ENCODE measurements at places on chromosomes 16 and 17.
A peak's percentile ranks its signal among the peaks of the same experiment; 100 is the strongest.

- no peak for DNase-seq
Observed at GRCh38 chr17:48441862-48442261, 11.8 kb upstream of the SKAP1 start.

DNA sequence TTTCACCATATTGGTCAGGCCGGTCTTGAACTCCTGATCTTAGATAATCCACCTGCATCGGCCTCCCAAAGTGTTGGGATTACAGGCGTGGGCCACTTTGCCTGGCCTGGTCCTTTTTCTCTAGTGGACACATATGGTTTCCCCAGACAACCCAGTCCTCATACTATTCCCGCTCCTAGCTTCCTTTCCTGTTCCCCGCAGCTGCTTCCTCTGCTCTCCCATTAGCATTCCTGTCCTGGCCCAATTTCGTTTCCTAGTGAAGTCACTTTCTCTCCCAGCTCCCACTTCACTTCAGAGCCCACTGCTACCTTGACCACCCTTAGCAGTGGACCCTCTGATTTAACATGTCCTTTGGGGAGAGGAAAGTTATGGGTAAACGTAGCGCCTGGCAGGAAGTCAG, 11.3 kb downstream of the KATNIP start:
- DNase-seq: no peak

DNA sequence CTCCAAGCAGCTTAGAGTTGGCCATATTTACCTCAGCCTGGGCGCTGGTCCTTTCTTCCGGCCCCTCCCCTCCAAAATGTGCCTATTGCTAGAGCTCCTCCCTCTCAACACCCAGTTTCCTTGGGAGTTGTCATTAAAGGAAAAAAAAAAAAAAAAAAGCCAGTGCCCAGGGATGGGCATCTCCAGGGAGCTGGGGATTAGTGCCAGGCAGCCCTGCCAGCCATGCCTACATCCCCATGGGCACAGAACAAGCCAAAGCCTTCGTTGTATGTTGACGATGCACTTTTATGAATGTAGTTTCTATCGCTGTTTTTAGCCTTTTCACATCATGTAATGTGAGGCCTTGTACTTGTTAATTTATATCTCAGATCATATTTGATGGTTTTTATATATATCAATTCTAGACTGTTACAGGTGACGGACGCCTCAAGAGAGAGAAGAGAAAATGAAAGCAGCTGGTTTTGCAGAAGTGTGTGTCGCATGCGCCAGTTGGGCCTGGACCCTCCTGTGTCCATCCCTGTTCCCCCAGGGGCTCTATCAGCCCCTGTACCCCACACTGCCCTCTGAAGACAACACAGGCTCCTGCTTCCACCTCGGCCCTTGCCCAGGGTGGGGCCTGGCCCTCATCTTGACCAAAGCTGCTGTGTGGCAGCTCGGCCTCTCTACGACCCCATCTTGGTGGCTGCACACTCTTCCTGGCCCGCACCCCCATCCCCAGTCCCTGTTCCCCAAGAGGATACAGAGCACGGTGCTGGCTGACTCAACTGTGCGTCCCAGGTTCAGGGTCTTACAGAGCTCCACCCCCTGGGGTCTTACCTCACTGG, 4.8 kb downstream of the LIMD2 start:
- DNase-seq: no peak

DNA sequence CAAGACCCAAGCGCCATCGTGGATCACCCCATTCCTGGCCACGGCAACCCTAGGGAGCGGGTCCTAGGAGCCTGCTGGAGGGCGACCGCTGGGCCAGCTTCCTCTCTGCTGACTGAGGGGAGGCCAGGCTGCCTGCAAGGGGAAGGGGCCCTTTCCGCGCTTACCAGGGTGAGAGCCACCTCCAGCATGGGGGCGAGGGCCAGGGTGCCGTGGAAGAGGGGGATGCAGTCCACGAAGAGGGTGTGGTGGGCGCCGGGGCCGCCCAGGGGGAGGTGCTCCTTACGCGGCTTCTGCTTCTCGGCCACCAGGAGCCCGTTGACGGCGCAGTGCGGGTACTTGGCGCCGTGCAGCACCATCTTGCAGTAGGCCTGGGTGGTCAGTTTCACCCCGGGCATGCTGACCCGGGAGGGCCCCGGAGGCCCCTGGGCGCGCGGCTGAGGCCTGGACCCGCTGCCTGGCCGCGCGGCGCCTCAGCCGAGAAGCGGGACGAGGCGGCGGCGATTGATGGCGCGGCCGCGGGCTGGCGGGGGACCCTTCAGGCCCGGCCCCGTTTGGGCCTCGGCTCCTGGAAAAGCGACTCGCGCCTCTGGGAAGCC, 345 bp downstream of the EMC8 start:
- no peak for DNase-seq

- no peak for DNase-seq
Observed at GRCh38 chr17:280901-281300, 71.7 kb downstream of the RPH3AL start.

- DNase-seq: no peak
Observed at GRCh38 chr16:10500582-10500981, 79.8 kb downstream of the EMP2 start.

DNA sequence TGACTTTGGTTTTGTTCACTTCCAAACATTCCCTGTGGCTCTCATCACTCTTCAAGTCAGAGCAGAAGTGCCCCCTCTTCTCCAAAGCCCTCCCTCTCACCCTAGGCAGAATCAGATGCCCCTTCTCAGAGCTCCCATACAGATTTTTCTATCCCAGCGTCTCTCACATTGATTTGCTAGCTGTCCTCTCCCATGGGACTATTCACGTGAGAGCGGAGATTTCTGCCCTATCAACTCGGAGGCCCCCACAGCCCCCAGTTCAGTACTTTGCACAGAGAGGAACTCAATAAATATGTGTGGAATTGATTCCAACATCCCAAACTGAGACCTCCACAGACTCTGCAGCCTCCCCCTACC, 182.6 kb downstream of the C16orf78 start:
- DNase-seq: no peak

- no peak for DNase-seq
Observed at GRCh38 chr16:74431516-74431915, 10.2 kb upstream of the CLEC18B start.

- no peak for DNase-seq
Observed at GRCh38 chr17:62628831-62629555, 1.5 kb downstream of the MRC2 start.

DNA sequence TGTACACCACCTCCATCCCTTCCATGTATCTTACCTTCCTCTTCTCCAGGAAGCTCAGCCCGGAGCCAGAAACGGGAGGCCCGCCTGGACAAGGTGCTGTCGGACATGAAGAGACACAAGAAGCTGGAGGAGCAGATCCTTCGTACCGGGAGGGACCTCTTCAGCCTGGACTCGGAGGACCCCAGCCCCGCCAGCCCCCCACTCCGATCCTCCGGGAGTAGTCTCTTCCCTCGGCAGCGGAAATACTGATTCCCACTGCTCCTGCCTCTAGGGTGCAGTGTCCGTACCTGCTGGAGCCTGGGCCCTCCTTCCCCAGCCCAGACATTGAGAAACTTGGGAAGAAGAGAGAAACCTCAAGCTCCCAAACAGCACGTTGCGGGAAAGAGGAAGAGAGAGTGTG, 756 bp upstream of the MVP start:
- DNase-seq: no peak

GRCh38 chr16:86256995-86257394, 253.3 kb upstream of the FOXF1 start:
- DNase-seq: no peak

- DNase-seq: no peak
Observed at GRCh38 chr16:80380514-80380913, 160.3 kb upstream of the DYNLRB2 start.

DNA sequence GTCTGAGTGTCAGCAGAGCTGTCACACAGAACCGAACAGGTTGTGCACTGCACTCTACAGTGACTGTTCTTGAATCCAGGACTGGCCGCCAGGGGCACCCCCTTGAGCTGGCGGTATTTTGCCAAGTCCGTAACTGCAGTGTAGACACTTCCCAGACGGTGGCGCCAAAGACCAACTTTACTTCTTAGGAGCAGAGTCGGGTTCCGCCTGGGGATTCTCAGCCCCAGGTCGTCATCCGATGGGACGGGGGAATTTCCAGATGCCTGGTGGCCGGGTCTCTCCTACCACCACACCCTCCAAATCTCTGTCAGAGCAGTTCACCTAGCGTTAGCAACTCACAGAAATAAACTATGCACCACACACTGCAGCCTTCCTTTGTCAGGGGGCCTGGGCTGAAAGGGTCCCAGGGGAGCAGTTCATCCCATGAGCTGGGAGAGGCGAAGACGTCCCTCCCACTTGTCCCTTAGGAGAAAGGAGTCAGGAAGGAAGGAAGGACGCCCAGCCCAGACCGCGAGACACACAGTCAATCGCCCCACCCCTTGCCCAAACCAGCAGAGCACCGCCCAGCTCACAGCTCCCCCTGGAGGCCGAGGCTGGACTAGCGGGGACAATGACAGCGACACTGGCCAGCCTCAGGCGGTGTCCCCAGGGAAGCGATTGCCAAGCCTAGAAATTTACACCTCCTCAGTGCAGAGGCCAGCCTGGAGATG, 7.4 kb upstream of the RIPOR1 start:
- peak; percentile 89 for DNase-seq

- no peak for DNase-seq
Observed at GRCh38 chr17:68381076-68381900, 76.0 kb downstream of the WIPI1 start.

- DNase-seq: no peak
Observed at GRCh38 chr17:75271955-75272847, 1.2 kb upstream of the MIF4GD start.

DNA sequence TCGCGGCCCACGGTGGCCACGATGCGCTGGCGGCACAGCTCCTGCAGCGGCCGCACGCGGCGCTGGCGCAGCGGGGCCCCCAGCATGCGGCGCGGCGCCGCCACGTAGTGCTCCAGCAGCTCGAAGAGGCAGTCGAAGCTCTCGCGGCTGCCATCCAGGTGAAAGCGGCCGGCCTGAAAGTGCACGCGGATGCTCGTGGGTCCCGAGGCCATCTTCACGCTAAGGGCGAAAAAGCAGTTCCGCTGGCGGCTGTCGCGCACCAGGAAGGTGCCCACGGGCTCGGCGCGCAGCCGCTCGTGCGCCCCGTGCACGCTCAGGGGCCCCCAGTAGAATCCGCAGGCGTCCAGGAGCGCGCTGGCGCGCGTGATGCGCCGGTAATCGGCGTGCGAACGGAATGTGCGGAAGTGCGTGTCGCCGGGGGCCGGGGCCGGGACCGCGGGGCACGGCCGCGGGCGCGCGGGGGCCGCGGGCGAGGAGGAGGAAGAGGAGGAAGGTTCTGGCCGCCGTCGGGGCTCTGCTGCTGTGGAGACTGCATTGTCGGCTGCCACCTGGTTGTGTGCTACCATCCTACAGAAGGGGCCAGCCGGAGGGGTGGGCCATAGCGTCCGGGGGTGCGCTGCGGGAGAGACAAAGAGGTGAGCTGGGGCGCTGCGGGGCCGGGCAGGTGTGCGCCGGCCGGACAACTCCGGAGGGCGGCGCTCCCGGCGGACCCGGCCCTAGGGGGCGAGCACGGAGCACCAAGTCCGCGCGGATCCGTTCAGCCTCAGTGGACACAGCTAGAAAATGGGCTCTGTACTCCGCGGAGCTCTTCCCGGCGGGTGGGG, 879 bp downstream of the SOCS1 start:
- no peak for DNase-seq

GRCh38 chr17:59669411-59669810, 37.8 kb downstream of the PTRH2 start:
- DNase-seq: no peak

GRCh38 chr17:8075081-8075480, 12.4 kb downstream of the ALOX12B start:
- no peak for DNase-seq

DNA sequence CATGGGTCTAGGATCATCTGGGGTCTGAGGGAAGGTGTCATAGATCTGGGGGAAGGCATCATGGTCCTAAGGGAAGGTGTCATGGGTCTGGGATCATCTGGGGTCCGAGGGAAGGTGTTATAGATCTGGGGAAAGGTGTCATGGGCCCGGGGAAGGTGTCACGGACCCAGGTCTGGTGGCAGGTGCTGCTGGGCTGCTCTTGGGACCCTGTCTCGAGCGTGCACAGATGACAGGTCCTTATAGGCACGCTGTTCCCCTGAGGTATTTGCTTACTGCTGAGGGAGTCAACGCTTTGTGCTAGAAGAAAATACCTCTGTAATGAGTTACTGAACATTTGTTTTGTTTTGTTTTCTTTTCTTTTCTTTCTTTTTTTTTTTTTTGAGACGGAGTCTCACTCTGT, 1.4 kb downstream of the RAB40C start:
- no peak for DNase-seq

DNA sequence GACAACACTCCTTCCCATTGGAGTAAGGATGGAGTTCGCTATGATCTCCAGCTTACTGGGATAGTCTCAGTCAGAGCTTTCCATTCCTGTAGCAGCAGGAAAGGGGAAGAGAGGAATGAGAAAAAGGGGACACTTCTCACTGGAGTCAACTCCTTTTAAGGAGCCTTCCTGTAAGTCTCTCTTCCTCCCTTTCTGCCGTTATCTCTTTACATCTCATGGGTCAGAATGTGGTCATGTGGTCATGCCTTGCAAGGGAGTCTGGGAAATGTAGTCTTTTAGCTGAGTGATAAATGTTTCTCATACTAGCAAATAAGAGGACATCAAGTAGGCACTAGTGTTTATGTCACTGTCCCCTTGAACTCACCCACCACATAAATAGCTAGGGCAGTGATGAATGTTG, 227.3 kb downstream of the HAPSTR1 start:
- no peak for DNase-seq

DNA sequence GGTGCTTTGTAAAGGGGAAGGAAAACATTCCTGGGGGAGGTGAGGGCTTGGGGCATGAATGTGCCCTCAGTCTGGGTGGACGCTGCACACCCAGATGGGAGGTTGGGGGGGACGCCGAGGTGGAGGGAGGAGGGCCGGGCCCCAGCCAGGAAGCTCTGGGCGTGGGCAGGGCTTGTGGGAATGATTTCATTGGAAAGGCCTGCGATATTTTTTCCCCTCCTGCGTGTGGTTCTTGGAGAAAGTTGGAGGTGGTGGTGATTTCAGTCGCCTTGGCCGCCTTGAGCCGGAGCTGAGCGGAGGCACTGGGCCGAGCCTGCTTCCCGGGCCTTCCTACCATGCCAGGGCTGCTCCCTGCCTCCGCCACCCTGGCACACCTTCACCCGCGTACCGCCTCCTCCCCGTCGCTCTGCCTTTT, 26.4 kb upstream of the CLEC18A start:
- no peak for DNase-seq

DNA sequence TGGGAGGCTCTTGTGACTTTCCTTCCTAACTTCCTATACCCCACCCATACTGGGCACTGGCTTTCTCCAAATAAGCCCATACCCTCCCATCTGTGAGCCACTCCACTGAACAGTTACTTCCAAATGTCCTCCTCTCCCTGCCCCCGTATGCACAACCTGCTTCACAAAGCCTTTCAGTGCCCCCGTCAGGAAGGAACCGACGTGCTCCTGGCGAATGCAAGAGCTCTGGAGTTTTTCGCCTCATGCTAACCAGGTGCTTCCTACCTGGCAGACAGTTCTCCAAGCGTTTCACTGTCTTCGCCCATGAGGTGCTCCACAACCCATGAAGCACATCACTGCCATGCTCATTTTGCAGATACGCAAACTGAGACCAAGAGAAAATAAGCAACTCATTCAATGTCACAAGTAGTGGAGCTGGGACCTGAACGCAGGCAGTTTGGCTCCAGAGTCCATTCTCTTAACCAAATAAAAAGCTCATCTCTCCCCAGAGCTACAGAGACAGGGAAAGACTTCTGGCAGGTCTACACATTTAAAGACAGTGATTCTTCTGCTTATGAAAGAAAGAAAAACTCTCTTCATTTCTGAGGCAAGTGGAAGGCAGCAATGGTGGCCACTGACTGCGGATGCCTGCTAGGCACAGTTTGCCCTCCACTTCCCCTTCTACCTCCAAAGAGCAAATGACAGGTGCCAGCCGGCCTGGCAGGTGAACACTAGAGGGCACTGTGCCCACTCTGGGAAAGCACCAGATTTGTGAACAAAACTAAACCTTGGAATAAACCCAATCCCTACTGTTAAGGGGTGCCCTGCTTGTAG, 23.8 kb downstream of the SPHK1 start:
- DNase-seq: no peak
